Memory B cell (primary cell): ENCODE measurements at places on chromosomes 12 and 14.
A peak's percentile ranks its signal among the peaks of the same experiment; 100 is the strongest.

DNA sequence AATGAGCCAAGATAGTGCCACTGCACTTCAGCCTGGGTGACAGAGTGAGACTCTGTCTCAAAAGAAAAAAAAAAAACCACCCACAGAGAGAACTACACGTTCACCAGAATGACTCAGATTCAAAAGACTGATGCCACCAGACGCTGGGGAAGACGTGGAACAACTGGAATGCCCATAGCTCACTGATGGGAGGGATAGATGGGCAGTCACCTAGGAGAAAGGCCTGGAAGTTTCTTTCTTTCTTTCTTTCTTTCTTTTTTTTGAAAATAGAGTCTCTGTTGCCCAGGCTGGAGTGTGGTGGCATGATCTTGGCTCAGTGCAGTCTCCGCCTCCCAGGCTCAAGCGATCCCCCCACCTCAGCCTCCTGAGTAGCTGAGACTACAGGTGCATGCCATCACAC lies 10.0 kb upstream of the KLC1 start:
- DNase-seq = no peak
- H3K4me3 ChIP-seq = no peak overlapping the region
- H3K36me3 ChIP-seq = no peaks in the 10 kb centered on the region
- H3K4me1 ChIP-seq = peaks cover 12% of the 10 kb centered on the region
- H3K27me3 ChIP-seq = no peaks in the 10 kb centered on the region

- no peak overlapping the region for H3K27ac ChIP-seq
- H3K4me3 ChIP-seq = no peak overlapping the region
- H3K4me1 ChIP-seq = peaks cover 13% of the 10 kb centered on the region
- no peak for DNase-seq
- peaks cover 52% of the 10 kb centered on the region for H3K36me3 ChIP-seq
Measured at GRCh38 chr14:69055125-69055524, 76.0 kb upstream of the ACTN1 start.

- no peak for DNase-seq
- no peak overlapping the region for H3K4me3 ChIP-seq
- H3K4me1 ChIP-seq = peaks cover 13% of the 10 kb centered on the region
- H3K36me3 ChIP-seq = peaks cover 36% of the 10 kb centered on the region
- peak overlapping the region; percentile 41 for H3K27ac ChIP-seq
- no peaks in the 10 kb centered on the region for H3K27me3 ChIP-seq
Measured at GRCh38 chr12:31991146-31991545, 31.9 kb downstream of the RESF1 start.

- no peaks in the 10 kb centered on the region for H3K4me1 ChIP-seq
- no peaks in the 10 kb centered on the region for H3K27me3 ChIP-seq
- H3K36me3 ChIP-seq = no peaks in the 10 kb centered on the region
- H3K4me3 ChIP-seq = no peak overlapping the region
Measured at GRCh38 chr12:84811291-84811690, 101.3 kb downstream of the SLC6A15 start.

GRCh38 chr12:120140603-120141002 lies 24.1 kb upstream of the RAB35 start:
- H3K36me3 ChIP-seq = peaks cover 38% of the 10 kb centered on the region
- DNase-seq = no peak
- H3K4me1 ChIP-seq = no peaks in the 10 kb centered on the region
- no peak overlapping the region for H3K4me3 ChIP-seq

DNA sequence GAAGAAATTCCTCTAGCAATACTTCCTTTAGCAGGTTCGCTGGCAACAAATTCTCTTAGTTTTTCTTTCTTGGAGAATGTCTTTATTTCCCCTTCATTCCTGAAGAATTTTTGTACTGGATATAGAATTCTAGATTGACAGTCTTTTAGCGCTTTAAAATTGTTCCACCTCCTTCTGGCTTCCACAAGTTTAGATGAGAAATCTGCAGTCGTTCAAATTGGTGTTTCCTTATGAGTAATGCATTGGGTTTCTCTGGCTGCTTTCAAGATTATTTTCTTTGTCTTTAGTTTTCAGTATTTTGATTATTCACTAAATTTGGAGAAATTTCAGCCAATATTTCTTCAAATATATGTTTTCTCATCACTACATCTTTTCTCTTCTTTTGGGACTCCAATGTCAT lies 33.3 kb upstream of the FGF6 start:
- DNase-seq = no peak
- H3K27ac ChIP-seq = no peak overlapping the region
- no peaks in the 10 kb centered on the region for H3K4me1 ChIP-seq
- H3K4me3 ChIP-seq = no peak overlapping the region
- H3K36me3 ChIP-seq = no peaks in the 10 kb centered on the region

DNA sequence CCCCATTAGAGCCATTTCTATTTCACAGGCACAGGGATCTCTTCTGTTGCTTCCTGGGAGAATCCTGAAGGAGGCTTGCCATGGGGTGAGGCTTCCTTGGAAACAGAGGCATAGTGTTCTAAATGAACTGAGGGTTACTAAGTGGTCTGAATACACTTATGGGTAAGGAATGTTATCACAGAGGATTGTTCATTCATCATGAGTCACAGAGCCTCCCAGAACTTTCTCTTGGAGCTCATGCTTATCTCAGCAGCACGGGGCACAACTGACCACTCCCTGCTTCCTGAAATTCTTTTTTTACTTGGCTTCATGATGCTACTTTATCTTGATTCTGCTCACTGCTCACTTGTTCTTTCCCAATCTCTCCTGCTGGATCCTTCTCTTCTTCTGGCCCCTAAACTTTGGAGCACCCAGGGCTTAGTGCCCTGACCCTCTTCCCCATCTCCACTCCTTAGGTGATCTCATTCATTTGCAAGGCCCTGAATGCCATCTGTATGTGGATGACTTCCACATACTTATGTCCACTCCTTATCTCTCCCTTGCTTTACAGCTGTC lies 57.9 kb downstream of the ANO6 start:
- DNase-seq = no peak
- H3K4me3 ChIP-seq = no peak overlapping the region
- peaks cover 2% of the 10 kb centered on the region for H3K4me1 ChIP-seq
- H3K27me3 ChIP-seq = no peaks in the 10 kb centered on the region
- no peak overlapping the region for H3K27ac ChIP-seq

DNA sequence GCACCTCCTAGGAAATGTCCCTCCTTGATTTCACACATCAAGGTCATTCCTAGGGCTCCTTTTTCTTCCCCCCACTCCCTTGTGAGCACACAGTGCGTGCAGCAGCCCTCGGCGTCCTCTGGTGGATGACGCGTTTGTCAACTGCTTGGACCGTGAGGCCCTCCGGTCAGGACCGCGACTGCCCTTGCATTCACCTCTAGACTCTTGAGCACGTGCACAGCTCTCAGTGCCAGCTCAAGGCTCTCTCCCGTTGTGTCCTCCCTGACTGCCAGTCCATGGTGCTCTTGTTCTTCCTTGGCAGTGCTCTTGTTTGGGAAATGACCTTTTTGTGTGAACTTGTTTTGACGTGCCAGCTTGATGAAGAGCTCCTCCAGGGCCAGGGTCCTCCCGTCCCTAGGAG lies 67.9 kb downstream of the TSPAN9 start:
- no peaks in the 10 kb centered on the region for H3K36me3 ChIP-seq
- H3K4me3 ChIP-seq = no peak overlapping the region
- H3K27me3 ChIP-seq = peaks cover 33% of the 10 kb centered on the region
- H3K4me1 ChIP-seq = no peaks in the 10 kb centered on the region

GRCh38 chr14:98328496-98328895 lies 943.5 kb downstream of the BCL11B start:
- H3K4me3 ChIP-seq = no peak overlapping the region
- no peaks in the 10 kb centered on the region for H3K27me3 ChIP-seq
- H3K36me3 ChIP-seq = no peaks in the 10 kb centered on the region
- H3K27ac ChIP-seq = no peak overlapping the region

- no peak for DNase-seq
- no peak overlapping the region for H3K27ac ChIP-seq
- H3K36me3 ChIP-seq = peaks cover 7% of the 10 kb centered on the region
- no peak overlapping the region for H3K4me3 ChIP-seq
- H3K27me3 ChIP-seq = no peaks in the 10 kb centered on the region
Measured at GRCh38 chr14:75165586-75166391, 10.6 kb downstream of the TMED10 start.

DNA sequence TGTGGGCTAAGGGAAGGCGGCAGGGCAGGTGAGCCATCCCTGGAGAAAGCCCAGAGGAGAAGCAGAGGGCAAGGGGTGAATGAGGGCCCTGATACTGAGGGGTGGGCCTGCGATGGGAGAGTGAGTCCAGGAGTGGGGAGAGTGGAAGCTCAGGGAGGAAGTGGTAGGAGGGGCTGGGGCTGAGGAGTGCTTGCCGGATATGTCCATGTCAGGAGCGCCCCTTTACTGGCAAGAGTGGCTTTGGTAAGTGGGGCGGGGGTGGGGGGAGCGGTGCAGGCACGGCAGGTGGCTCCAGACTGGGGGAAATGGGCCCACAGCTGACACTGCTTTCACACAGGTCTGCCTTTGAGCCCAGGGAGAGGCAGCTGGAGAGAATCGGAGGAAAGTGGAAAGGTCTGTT lies 86.4 kb upstream of the GPR68 start:
- H3K4me1 ChIP-seq = peaks cover 35% of the 10 kb centered on the region
- H3K27ac ChIP-seq = peak overlapping the region; percentile 100
- H3K4me3 ChIP-seq = no peak overlapping the region
- H3K27me3 ChIP-seq = no peaks in the 10 kb centered on the region
- H3K36me3 ChIP-seq = peaks cover 24% of the 10 kb centered on the region

GRCh38 chr12:104935886-104936285 lies 22.2 kb downstream of the SLC41A2 start:
- H3K27me3 ChIP-seq = no peaks in the 10 kb centered on the region
- no peak overlapping the region for H3K4me3 ChIP-seq
- no peak overlapping the region for H3K27ac ChIP-seq
- H3K4me1 ChIP-seq = no peaks in the 10 kb centered on the region
